ENCODE measurements at places on chromosomes 2 and 18.

GRCh38 chr2:186325827-186326535 is 160.1 kb upstream of the ZC3H15 start:
- DNase-seq, result no peak

GRCh38 chr2:187129868-187130267 is 280.9 kb upstream of the ZSWIM2 start:
- no peak for DNase-seq

DNA sequence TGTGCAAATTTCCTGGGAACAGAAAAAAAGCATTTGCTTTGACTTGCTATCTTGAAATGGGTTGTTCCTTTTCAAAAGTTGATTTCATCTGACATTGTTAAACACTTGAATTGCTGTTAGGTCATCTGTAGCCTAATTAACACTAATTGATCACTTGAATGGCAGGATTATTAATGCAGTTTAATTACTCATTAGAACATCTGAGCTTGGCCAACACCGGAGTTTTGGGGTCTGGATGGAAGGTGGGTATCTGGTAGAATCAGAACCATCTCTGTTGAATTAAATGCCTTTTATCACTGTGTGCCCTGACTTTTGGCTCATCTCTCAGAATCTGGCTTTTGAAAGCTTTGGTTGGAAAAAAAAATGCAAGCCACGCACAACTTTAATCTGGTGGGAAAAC is 8.4 kb downstream of the DAPL1 start:
- no peak for DNase-seq

DNA sequence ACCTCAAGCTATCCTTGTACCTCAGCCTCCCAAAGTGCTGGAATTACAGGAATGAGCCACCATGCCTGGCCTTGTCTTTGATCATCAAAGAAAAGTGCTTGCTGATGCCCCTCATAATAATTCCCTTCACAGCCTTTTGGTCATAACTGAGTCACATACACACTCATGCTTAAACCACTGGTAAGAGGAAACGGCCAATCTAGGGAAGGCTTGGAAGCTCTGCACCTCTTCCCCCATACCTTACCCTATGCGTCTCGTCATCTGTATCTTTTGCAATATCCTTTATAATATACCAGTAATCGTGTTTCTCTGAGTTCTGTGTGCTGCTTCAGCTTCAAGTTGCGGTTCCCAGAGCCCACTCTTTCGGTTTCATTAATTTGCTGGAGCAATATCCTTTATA is 4.8 kb upstream of the RNF138 start:
- no peak for DNase-seq

DNA sequence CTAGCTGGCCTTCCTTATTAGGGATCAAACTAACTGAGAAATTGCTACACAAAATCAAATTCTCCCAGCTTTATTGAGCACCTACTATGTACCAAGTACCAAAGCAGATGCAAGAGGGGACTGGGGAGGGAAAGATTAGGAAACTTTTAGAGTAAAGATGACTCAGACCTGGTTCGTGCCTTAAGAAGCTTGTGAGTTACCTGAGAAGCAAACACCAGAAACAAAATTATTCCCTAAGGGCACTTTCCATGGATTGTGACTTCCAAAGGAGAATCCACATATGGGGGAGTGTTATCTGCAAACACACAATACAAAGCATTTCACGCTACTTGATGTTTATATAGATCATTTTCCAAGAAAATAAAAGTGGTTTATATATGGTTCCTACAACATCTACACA is 326.9 kb upstream of the HNRNPA3 start:
- no peak for DNase-seq

- no peak for DNase-seq
Measured at GRCh38 chr2:143668234-143668633, 539.0 kb downstream of the ARHGAP15 start.

- DNase-seq, result no peak
Measured at GRCh38 chr2:37575780-37576179, 95.7 kb downstream of the CDC42EP3 start.

GRCh38 chr18:39318008-39318407 is 1752.4 kb upstream of the CELF4 start:
- no peak for DNase-seq

DNA sequence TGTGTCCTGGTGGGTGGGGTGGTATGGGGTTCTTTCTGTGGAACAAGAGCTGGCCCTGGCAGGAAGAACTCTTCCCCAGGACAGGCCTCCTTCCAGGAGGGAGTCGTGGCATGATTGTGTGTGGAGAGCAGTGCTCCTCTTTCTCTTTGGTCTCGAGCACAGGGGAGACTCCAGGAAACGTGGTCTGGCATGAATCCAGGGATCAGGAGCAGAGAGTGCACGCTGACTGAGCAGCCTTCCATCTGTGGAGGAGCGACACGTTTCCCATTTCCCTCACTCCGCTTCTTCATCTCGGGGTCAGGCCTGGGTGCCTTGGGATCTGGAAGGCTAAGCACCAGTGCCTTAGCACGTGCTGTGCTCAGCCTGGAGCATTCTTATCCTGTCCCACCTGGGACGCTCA is 132.0 kb upstream of the HDAC4 start:
- no peak for DNase-seq

- DNase-seq, result no peak
Measured at GRCh38 chr2:211812587-211812986, 726.0 kb downstream of the ERBB4 start.

DNA sequence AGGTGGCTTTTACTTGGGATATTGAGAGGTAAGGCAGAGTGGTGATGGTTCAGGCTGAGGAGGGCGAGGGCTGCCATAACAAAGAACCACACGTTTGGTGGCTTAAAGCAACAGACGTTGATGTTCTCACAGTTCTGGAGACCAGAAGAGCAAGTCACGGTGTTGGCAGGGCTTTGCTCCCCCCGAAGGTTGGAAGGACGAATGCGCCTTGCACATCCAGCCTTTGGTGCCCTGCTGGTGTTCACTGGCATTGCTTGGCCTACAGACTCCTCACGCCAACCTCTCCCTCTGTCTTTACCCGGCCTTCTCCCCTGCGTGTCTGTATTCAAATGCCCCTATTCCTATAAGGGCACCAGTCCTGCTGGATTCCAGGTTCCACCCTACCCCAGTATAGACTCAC is 125.4 kb downstream of the TPO start:
- no peak for DNase-seq

DNA sequence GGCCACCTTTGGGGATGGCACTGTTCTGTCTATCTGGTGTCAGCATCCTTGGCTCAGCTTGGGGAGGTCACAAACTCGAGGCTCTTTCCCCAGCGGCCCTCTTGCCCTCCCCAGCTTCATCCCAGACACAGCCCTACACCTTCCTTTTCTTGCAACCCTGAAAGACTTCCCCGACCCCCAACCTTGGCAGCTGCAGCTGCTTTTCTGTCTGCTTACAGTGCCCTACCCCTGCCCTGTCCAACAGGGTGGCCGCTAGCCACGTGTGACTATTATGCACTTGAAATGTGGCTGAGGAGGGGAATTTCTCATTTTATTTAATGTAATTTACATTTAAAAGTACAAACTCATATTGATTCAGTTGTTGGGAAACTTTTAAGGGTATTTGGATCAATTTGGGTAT is 41.3 kb downstream of the NGEF start:
- no peak for DNase-seq

DNA sequence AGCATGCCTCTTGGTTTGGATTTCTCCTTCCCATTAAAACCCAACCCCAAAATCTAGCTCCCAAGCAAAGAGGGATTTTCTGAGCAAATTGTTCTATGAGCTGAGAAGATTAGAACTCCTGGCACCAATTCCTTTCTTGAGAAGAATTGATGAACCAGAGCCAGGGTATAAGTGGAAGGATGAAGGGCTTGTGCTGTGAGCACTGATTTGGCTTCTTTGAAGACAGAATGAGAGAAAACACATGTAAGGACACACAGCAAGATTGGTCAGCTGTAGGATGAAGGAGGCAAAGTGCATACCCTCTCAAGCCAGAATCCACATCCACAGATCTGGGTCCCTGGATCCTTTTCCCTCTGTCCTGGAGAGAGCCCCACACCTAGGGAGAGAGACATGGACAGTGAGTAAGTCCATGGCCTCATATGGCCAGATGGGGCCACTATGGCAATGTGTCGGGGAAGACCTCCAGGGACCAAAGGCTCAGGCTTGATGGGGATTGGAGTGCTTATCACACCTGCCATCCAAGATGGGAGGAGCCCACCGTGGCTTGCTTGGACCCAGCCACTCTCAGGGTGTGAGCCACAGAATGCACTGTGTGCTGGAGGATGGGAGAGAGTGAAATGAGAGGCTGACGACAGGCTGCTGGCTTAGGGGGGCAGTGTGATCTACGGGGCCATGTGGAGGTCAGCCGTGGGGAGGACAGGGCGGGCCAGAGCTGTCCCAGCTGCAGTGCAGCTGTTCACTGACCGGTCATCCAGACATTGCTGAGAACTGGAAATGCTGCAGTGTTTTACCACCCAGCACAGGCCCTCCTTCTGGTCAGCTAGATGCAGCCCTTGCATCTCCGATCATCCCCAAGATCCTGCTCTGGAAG is 339.8 kb downstream of the CYP26B1 start:
- no peak for DNase-seq

GRCh38 chr2:225070811-225071210 is 28.5 kb upstream of the DOCK10 start:
- DNase-seq, result no peak

DNA sequence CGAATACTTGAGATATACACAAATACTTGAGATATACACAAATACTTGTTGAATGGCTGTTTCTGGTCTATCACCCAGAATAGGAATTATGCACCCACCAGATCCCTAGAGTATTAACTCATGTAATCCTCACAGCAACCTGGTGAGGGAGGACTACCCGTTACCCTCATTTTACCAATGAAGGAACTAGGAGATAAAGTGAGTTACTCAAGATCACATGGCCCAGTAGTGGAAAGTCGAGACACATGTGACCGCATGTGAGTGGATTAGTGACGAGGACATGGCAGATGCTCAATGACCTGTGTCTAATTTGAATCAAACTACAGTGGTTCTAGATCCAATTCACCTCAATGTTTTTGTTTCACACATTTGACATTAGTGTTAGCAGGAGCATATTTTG is 2.4 kb downstream of the MOGAT1 start:
- no peak for DNase-seq

GRCh38 chr18:32318581-32318980 is 128.7 kb downstream of the MEP1B start:
- DNase-seq, result no peak

GRCh38 chr2:219455581-219455980 is 20.9 kb downstream of the SPEG start:
- DNase-seq, result no peak

GRCh38 chr18:13877157-13877556 is 38.2 kb downstream of the MC2R start:
- no peak for DNase-seq

GRCh38 chr18:70459251-70459650 is 170.4 kb downstream of the SOCS6 start:
- no peak for DNase-seq

DNA sequence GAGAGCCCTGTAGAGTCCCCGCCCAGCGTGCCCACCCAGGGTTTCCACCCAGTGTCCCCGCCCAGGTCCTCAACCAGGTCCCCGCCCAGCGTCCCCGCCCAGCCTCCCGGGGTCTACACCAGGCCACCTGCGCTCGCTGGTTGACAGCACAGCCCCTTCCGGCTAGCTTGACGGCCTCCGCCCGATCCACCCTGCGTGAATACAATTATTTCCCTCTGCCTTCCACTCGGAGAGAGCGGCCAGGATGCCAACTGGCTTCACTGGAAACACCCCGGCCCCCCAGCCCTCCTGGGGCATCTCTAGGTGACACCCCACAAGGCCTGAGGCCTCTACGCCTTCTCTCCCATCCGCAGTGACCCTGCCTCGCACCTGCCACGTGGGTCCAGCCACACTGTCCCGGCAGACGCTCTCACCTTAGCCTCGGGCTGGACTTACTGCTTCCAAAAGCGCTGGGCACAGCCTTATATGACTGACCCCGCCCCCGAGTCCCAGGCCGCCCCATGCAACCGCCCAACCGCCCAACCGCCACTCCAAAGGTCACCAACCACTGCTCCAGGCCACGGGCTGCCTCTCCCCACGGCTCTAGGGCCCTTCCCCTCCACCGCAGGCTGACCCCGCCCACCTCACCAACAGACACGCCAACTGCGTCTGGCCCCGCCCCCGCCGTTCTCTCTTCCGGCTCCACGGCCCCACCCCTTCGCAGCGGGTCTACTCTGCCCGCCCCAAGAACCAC is 188.1 kb downstream of the LAMA1 start:
- no peak for DNase-seq

- no peak for DNase-seq
Measured at GRCh38 chr2:209974576-209974975, 27.9 kb upstream of the RPE start.

- no peak for DNase-seq
Measured at GRCh38 chr2:187233811-187234210, 214.2 kb downstream of the CALCRL start.
